Non-pigmented ciliary epithelial cell (primary cell): ENCODE measurements at places on chromosomes 11 and 22.
A peak's percentile ranks its signal among the peaks of the same experiment; 100 is the strongest.

GRCh38 chr22:22352371-22352999 is 107.9 kb downstream of the VPREB1 start:
- no peak for DNase-seq

GRCh38 chr22:48223488-48224190 is 1461.2 kb downstream of the TBC1D22A start:
- DNase-seq = no peak

- DNase-seq = no peak
Observed at GRCh38 chr22:22085702-22086500, 103.3 kb upstream of the TOP3B start.

DNA sequence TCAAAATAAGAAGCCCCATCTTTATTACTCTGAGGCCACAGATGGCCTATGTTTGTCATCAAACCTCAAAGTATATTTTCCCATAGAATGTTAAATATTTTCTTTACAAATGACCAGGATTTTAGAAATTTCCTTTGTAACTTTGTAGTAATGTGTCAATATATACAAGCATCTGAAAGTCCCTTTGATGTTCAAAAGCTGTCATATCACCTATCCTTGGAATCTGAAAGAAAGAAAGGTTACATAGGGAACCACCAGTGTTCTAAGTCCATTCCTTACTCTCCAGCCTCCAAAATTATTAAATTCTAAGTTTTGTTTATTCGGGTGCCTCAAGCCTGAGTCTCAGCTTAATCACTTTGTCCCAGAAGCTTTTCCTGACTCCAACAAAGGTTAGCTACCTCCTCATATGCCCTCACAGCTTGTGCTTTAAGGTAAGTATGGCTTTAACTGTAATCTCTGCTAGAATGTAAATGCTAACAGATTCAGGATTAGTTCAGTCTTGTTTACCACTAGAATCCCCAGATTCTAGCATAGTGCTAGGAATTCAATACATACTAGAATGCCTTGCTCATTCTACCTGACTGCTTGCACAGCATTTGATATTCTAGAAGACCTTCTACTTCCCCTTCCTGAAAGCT is 32.3 kb downstream of the CCDC34 start:
- no peak for DNase-seq

DNA sequence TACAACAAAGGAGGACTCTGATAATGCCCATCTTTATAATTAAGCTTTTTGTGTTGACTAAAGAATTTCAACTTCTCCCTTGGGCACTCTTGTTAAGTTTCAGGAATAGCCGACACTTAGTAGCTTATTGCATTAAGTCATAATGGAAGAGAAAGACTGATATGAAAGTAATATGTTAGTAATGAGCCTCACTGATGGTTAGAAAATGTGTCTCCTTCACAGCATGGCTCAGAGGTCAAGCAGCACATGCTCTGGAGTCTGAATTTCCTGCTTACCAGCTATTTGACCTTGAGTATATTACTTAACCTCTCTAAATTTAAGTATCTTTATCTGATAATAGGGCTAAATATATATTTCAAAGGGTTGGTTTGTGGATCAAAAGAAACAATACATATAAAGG is 39.0 kb downstream of the PDGFD start:
- no peak for DNase-seq

GRCh38 chr11:116468699-116469098 is 304.1 kb downstream of the BUD13 start:
- DNase-seq = no peak

GRCh38 chr11:104332110-104332509 is 168.2 kb upstream of the PDGFD start:
- DNase-seq = no peak

DNA sequence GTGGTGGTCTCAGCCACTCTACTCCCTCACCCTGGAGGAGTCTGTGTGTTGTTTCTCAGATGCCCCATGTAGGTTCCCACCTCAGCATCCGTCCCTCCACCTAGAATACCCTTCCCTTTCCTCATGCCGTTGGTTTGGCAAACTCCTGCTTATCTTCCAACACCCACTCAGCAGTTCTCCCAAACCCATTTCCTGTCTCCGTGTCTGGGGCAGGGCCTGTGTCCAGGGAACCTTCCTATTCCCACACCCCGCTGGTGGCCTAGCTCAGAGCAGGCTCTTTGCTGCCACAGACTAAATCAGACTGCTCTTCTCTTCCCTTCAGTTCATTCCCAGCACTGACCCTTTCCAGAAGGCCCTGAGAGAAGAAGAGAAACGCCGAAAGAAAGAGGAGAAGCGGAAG is 7.5 kb upstream of the SREBF2 start:
- no peak for DNase-seq

DNA sequence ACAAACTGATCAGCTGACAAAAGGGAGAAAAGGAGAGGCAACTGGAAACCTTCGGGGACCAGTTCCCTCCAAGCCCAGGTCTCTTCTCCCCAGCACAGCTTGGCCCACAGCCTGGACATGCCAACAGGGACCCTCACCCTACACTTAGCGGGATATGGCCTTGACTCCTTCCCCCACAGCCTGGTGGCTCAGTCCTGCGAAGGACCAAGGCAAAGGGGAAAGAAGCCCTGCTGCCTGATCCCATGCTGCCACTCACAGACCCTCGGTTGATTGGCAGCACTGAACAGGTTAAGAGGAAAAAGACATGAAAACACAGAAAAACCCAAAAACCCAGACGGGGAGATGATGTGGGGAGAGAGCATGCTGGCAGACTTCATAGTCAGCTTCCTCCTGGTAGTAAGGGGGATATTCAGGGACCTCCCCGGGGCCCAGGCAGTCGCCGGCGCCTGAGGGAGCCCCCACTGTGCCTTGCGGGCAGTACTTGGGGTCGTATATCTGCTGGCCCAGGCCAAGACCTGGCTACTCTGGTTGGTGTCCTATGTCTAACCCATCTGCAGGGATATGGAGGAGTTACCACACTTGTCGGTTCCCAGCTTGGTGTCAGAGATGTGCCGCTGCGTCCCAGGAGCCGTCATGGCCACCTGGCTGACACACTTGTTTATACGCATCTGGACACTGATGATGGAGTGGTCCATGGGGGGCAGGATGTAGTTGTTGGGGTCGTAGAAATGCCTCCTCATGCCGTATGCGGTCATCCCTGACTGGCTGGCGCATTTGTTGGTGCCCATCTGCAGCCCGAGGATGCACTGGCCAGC is 34.2 kb upstream of the HORMAD2 start:
- no peak for DNase-seq

DNA sequence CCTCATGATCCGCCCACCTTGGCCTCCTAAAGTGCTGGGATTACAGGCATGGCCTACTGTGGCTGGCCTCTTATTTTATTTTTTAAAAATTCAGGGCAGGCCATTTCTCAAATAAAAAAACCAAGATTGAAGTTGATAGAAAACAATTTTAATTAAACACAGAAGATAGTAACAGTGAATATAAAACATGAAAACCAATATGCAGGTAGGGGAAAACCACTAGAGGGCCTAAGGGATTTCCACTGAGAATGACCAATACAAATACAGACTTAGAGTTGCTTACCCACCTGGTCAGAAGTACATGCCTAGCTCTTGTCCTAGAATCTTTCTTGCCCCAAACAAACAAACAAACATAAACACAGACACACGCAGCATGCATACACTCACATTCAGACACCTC is 1.7 kb upstream of the RTCB start:
- no peak for DNase-seq

- no peak for DNase-seq
Observed at GRCh38 chr11:46521961-46522681, 71.7 kb downstream of the AMBRA1 start.

GRCh38 chr11:64581057-64581523 is 9.9 kb upstream of the SLC22A12 start:
- DNase-seq = no peak

DNA sequence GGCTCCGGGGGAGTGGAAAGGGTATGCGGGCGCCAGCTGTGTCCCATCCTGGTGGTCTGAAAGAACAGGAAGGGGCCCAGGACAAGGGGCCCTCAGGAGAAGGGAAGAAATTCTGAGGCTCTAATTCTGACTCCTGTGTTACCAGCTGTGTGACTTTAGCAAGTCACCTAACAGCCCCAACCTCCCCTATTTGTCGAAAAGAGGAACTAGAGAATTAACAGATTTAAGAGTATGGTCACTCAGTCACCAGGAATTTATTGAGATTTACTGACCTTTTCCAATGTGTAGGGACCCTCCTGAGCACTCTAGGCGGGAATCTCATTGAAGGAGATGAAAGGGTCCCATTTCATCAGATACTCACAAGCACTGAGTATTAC is 14.6 kb downstream of the RPS6KA4 start:
- DNase-seq = no peak

- DNase-seq = no peak
Observed at GRCh38 chr11:74267014-74267413, 44.4 kb downstream of the P4HA3 start.

- DNase-seq = peak; percentile 98
Observed at GRCh38 chr11:35214792-35215193, 75.8 kb downstream of the CD44 start.

DNA sequence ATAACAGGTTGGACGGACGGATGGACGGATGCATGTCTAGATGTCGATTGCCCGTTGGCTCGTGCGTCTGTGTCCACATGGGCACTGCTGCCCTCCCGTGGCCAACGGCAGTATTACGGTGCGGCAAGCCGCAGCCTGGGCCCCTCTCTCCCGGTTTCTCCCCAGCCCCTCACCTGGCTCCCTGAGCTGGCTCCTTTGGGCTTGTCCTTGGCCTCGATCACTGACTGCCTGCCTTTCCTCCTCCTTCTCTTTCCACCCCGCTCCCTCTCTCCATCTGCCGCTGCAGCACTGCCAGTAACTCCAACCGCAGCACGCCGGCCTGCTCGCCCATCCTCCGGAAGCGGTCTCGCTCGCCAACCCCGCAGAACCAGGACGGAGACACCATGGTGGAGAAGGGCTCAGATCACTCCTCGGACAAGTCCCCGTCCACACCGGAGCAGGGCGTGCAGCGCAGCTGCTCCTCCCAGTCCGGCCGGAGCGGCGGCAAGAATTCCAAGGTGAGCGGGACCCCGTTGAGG is 77.3 kb downstream of the SCN3B start:
- DNase-seq = no peak

DNA sequence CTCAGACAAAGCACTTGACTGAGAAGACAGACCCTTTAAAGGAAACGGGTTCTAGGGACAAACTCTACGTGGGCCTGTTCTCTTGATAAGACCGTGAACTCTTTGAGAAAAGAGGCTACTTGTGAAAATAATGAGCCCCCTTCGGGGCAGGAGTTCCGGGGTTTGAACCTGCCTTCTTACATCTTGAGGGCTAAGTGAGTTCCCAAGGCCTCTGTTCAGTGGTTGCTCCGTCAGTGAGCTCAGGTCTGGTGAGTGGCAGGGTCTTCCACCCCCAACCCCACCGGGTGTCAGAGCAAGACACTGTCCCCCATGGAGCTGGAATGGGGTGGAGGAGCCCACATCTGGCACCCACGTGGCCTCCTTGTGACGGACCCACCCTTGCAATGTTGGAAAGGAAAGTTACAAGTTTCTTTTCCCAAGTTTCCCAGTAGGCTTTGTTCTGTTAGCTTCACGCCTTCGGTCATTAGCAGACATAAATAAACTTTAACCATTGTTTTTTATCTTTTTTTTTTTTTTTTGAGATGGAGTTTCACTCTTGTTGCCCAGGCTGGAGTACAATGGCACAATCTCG is 6.3 kb upstream of the SAMM50 start:
- DNase-seq = no peak

DNA sequence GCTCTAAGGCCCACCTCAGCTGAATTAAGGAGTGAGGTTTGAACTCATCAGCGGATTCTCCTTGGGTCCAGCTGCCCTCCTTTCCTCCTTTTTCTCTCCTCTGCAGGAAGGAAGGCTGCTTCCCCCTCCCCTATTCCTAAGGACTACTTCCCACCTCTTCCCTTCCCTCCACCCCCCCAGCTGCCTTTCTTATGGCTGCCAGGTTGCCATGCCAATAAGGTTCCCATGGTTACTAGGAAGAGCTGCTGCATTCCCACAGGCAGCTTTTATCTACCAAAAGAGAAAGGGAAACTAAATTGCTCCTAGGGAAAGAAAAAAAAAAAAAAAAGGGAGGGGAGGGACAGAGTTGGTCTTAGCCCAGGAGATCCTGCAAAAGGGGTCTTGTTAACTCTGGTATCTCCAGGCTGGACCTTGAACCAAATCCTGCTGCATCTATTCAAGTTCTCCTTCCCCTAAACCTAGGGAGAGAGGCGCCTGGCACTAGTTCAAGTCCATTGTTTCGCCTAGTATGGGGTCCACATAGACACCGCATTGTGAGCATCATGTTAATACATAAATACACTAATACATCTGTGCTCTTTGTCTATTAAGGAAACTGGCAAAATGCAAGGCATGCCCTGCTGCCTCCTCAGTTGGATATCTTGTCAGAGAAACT is 21.2 kb upstream of the FEZ1 start:
- peak; percentile 37 for DNase-seq

DNA sequence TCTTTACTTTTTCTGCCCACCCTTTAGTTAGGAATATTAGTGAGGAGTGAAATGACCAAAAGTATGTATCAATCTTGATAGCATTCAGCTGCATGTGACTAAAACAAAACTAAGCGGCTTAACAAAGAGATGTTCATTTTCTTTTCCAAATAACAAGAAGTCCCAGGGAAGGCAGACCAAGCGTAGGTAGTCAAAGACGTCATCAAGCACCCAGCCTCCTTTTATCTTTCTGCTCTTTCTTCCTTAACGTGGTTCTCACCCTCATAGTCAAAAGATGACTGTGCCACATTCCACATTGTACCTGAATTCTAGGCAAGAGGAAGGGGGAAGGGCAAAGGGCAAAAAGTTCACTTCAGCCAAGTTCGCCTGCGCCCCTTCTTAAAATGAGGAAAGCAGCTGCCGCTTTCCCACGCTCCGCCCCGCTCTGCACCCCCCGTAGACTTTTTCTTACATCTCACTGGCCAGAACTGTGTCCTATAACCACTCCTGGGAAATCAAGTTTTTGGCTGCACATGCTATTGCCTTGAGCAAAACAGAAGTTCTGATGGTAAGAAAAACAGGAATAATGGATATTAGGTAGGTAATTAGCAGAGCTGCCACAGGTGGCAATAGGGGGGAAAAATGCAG is 14.6 kb upstream of the PGM2L1 start:
- no peak for DNase-seq

- no peak for DNase-seq
Observed at GRCh38 chr11:121351083-121351630, 58.6 kb downstream of the SC5D start.

- DNase-seq = no peak
Observed at GRCh38 chr22:43616645-43617044, 195.5 kb downstream of the EFCAB6 start.

GRCh38 chr22:21450858-21451353 is 16.3 kb upstream of the TMEM191C start:
- DNase-seq = no peak

GRCh38 chr22:22981670-22982571 is 88.4 kb upstream of the GNAZ start:
- DNase-seq = no peak
